Activated T-cell treated with anti-CD3 and anti-CD28 coated beads, Interleukin-2, amount 50 U/mL, for 72 hours (primary cell): ENCODE measurements at places on chromosomes 6 and 20.

- DNase-seq, result no peak
Observed at GRCh38 chr20:50425076-50425475, 85.1 kb upstream of the PTPN1 start.

DNA sequence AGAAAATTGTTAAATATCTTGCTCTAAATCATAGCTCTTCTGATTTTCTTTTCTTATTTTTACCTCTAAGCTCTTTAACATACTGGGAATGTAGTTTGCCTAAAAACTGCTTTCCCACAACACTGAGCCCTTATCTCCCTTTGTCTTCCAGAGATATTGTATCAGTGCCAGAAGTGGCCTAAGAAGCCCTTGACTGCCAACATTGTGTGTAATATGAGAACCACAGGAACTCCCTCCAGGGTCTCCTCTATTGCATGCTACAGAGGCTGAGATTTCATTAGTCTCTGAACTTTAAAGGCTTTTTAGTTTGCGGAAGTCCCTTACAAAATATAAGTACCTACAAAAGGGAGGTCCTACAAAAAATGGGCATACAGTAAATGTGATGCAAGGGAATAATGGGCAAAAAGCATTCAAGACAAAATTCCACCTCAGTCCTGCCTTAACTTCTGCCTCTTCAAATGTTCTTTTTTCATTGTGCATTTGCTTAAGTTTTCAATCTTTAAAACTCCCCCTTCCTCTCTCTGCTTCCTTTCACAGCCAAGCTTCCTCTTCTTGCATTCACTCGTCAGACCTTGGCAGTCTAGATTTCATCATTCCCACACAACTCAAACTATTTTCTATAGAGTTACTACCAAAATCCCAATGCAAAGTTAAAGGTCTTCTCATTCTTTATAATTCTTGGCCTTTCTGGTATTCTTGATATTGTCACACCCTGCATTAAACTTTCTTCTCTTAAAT lies 76.5 kb downstream of the ADGRG6 start:
- DNase-seq, result no peak

DNA sequence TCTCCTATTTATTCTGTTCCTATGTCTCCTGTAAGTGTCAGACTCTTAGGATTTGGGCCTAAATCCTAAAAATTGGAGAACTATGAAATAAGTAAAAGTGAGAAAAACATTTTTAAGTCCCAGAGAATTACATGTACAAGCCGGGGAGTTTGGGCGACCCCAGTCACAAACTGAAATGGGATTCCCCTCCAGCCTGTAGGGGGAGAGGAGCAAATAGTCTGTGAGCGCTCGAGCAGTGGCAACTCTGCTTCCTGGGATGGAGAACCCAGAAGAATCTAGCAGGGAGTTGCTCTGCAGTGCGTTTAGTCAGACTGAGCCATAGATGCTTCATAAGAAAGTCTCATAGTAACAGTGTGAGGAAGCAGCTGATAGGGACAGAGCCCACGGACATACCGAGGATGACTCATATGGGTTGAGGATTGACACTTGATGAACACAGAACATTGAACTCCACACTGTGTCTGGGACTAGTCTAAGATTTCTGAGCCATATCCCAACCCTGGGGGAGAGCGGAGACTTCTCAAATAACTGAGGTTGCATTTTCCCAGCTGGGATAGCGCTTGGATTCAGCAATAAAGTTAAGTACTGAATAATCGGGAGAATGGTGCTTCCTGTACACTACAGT lies 437.2 kb downstream of the BCKDHB start:
- no peak for DNase-seq

DNA sequence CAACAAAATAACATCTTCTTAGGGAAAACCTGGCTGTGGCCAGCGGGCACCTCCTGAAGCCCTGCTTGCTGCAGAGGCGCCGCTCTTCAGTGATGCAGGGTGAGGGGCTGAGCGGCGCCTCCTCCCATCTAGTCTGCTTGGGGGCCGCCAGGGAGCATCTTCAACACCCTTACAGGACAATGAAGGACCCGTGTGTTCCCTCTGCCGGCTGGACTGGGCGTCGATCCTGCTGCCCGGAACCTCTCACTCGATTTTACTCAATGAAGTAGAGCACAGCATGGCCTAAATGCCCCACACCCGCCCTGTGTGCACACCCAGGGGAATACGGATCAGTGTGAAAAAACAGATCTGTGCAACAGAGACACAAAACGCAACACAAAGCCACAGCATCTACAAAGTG lies 28.5 kb upstream of the MPC1 start:
- DNase-seq, result no peak

GRCh38 chr20:31869942-31870725 lies at the start of the genes DUSP15 and TTLL9:
Gene DUSP15 (minus strand): TSS chr20:31870527. CDS start chr20:31870337, 190 bp downstream.
Gene TTLL9 (plus strand): TSS chr20:31870634. CDS start chr20:31871127, 493 bp downstream.
- DNase-seq, result peak; percentile 32

- DNase-seq, result no peak
Observed at GRCh38 chr6:104940238-104940892, 16.5 kb upstream of the LIN28B start.

GRCh38 chr6:32432050-32432450 lies 7.6 kb upstream of the HLA-DRA start:
- DNase-seq, result no peak

DNA sequence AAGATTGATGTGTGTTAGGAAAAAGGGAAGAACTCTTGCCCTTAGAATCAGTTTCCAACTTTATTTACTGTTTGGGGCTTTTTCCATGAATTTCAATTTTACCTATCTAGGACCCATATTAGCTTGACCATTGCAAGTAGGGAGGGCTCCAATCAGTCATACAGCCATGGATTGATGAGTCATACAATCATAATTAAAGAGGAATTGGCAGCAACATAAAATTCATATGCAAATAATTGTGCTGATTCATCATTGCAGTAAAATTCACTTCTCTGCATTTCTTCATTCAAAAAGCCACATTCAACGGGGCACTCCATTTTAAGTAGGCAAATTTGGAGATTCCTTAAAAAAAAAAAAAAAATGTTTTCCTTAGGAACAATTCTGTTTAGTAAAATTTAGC lies 1016.4 kb downstream of the KIF16B start:
- no peak for DNase-seq

DNA sequence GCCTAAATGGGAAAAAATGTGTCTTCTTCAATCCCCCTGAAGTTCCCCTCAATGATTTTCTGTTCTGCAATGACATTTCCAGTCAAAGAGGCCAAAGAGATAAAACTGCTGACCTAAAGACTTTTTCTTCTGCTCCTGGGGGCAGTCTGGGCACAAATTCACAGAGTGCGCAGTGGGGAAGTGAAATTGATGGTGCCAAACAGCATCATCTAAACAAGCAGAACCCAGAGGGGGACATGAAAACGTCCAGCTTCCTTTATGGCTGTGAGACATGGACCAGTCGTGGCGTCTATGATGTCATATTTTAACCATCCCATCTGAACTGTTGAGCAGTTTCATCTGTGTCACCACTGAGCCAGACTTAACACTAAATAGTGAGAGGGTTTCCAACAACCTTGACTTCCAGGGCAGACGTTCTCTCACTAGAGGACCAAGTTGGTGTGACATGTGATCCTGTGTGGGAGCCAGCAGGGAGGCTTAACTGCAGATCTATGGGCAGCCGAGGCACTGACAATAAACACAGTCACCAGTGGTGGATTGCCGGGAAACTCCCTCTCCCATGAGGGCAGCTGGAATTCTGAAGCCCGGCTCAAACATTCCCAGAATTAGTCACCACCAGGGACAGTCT lies 12.4 kb downstream of the SCML4 start:
- DNase-seq, result no peak

- DNase-seq, result no peak
Observed at GRCh38 chr6:51472745-51473487, 614.5 kb downstream of the PKHD1 start.

GRCh38 chr6:57421503-57421902 lies 104.1 kb downstream of the PRIM2 start:
- no peak for DNase-seq

GRCh38 chr6:151757506-151757955 lies 50.0 kb upstream of the ESR1 start:
- DNase-seq, result peak; percentile 54

- no peak for DNase-seq
Observed at GRCh38 chr6:110421749-110422443, 6.5 kb upstream of the DDO start.

DNA sequence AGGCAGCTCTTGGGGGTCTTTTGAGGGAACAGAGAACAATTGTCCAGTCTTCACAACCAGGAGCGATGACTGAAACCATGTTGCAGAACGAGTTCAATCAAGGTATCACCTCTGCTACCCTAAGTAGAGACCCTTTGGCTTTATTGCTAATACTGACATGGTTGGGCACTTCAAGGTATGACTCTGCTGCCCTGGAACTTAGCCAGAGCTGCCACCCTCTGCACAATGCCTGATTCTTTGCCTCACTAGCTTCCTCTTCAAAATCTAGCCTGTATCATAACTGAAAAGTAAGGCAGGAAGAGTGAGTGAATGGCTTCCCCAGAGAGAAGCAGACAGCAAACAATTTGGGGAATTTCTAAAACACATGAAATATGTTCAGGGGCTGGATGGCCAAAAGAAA lies 592.7 kb upstream of the NRSN1 start:
- no peak for DNase-seq

- no peak for DNase-seq
Observed at GRCh38 chr20:53897884-53898555, 172.4 kb downstream of the BCAS1 start.

DNA sequence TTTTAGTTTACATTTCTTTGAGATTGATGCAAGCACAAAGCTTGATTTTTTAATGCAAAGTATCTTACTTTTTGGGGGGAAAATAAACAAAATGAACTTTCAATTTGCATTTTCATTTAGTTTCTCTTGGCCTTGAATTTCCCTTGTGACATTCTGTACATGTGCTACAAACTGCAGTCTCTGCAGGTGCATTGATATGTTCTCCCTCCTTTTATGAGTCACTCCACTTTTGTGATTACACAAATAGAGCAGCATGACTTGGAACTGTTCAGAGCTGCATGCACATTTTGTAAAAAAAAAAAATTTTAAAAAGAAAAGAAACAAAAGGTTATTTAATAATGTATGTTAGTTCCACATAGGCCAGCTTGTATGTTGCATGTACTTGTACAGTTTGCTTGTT lies 220.0 kb upstream of the KCNQ5 start:
- no peak for DNase-seq

- DNase-seq, result no peak
Observed at GRCh38 chr20:257419-257818, at the start of gene DEFB132. Gene DEFB132 (plus strand): TSS chr20:257724. CDS start chr20:257779, 55 bp downstream.

DNA sequence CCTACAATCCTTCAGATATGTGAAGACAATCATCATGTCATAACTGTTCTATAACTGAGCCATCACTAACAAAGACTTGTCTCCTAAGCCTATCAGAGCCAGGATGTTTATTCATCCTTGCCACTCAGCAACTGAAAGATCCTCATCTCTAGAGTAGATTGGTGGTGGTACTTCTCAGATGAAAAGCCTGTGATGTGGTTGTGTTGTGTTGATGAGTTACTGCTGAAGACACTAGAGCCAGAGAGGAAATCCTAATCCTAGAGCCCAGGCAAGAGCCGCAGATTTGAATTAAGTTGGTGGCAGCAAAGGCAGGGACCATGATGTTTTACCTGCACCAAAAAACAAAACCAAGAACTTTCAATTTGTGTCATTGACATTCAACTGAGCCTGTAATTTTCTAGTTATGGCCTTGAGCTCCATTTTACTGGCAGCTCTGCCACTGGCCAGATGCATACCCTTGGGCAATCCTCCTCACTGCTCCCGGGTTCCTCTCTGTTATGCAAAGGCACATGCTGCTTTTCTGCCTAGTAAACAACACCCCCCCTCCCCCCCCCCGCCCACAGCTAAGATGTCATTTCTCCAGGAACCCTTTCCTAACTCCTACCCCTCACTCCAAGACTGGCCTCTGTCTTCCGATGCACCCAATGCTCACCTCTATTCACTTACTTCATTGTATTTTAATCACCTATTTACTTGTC lies 50.2 kb upstream of the REV3L start:
- peak; percentile 73 for DNase-seq

DNA sequence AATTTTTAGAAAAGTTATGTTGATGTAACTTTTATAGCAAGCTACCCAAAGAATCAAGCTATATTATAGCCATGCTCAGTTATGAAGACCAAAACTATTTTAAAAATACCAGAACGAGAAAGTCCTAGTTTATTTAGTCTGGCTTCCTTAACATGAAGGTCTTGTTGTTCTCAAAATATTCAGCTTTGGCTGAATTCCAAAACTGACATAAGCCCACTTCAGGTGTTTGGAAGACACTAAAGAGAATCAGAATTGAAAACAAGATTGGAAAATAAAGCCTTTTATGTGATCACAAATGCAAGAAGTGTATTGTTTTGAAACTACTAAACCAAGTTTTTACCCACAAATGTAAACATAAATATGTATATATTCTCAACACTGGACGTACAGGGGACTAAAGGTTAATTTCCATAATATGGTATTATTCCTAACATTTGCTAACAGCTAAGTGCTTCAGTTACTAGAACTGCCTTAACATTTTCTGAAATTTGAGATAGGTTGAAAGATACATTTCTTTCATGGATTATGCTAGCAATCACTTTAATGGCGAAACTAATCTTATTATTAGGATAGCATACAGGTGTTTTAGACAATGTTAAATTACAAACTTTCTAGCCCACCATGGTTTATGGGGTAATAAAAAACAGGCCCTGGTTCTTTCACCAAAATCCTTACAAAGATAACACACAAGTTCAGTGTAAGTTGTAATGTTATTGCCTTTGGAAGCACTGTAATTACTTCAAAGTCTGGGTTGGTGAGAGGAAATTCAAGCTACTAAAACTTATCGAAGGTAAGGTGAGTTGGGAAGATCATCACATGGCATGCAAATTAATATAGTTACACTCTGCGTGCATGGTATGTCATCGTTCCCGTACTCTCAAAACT lies 1.6 kb downstream of the MAP3K5 start:
- DNase-seq, result no peak

DNA sequence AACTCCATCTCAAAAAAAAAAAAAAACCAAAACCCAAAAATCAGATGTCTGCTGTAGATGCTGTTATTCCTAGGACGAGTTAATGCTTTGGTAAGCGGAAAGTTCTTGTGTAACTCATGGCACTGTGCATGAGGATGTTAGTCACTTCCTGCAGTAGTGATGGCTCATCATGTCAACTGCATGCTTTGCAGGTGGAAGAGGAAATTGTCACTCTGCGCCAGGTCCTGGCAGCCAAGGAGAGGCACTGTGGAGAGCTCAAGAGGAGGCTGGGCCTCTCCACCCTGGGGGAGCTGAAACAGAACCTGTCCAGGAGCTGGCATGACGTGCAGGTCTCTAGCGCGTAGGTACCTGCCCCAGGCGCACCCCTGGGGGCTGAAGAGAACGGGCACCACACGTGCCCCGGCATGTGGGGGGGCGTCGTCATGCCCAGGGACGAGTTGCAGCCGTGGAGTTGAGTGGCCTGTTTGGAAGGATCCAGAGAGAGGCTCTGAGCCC lies 8.5 kb downstream of the TPD52L2 start:
- DNase-seq, result peak; percentile 56
